ENCODE measurements at places on chromosomes 5 and 9.

DNA sequence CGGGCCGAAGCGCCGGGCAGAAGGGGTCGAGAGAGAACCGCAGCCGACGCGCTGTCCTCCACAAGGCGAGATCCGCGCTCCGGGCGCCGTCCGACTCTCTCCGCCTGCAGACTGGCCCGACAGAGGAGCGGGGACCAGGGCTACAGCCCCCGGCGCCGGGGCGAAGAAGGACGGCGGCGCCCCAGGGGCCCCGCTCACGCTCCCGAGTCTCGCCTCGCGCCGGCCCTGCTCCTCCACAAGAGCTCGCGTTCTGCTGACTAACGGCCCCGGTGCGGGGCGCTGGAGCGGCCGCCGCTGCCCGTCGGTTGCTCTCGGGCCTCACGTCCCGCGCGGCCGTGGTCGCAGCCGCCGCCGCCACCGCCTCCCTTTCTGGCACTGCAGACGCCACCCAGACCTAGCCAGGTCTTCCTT is 338 bp downstream of the ABHD17B start:
- H3K27me3 ChIP-seq = no peaks in the 10 kb centered on the region
- DNase-seq = no peak
- H3K36me3 ChIP-seq = no peaks in the 10 kb centered on the region
- peak overlapping the region; percentile 87 for H3K4me3 ChIP-seq
- peak overlapping the region; percentile 51 for H3K27ac ChIP-seq

DNA sequence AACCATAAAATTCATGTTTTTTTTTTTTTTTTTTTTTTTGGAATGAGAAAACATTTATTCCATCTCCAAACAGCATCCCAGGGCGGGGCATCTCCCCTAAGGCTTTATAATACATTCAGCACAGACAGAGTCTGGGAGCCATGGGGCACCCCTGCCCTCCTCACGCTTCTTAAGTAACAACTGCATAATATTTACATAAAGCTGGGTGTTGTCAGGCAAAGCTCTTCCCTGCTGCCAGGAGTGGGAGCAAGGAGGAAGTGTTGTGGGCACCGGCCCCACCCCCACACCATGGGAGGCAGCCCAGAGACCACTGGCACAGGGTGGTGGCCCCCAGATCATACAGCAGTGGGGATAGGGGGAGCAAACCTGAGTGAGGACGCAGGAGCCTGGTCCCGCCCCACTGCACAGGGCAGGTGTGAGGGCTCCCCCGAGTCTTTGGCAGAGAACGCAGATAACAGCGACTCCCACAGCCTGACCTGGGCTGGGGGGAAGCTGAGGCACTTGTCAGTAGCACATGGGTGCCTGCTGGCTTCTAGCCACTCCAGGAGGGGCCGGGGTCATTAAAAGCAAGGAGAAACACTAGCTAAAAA is 86.1 kb upstream of the CEP78 start:
- H3K27ac ChIP-seq = no peak overlapping the region
- H3K4me1 ChIP-seq = no peaks in the 10 kb centered on the region
- no peak overlapping the region for H3K4me3 ChIP-seq
- no peaks in the 10 kb centered on the region for H3K36me3 ChIP-seq
- no peaks in the 10 kb centered on the region for H3K27me3 ChIP-seq

GRCh38 chr5:34415559-34416198 is 240.4 kb upstream of the RAI14 start:
- no peak for DNase-seq
- H3K36me3 ChIP-seq = no peaks in the 10 kb centered on the region
- peaks cover 27% of the 10 kb centered on the region for H3K4me1 ChIP-seq
- H3K27me3 ChIP-seq = no peaks in the 10 kb centered on the region

- peak; percentile 37 for DNase-seq
- no peaks in the 10 kb centered on the region for H3K27me3 ChIP-seq
- no peak overlapping the region for H3K27ac ChIP-seq
- no peak overlapping the region for H3K4me3 ChIP-seq
- H3K4me1 ChIP-seq = peaks cover 44% of the 10 kb centered on the region
These were observed 41.3 kb downstream of the ZNF366 start for GRCh38 chr5:72465601-72466563.

DNA sequence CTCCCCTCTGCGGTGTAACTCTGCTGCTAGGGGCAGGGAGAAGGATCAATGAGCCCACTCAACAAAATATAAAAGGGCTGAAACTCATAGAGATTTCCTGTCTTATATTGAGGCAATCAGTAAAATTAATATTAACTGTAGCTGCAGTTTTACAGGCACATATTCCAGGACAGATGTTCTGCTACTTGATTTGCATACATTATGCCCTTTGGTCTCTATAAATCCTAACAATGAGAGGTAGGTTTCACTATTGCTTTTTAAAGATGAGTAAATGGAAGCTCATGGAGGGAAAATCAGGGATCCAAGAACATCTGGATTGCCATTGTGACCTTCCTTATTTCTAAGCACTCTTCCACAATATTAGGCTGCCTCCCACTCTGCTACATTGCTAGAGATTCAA is 23.5 kb upstream of the TRIM32 start:
- H3K27ac ChIP-seq = no peak overlapping the region
- no peak overlapping the region for H3K4me3 ChIP-seq
- no peak for DNase-seq

GRCh38 chr9:90808890-90809685 is 7.5 kb downstream of the SYK start:
- no peak overlapping the region for H3K27ac ChIP-seq
- peaks cover 13% of the 10 kb centered on the region for H3K4me1 ChIP-seq
- DNase-seq = no peak
- H3K27me3 ChIP-seq = no peaks in the 10 kb centered on the region
- no peak overlapping the region for H3K4me3 ChIP-seq

GRCh38 chr5:141777711-141778110 is 95.7 kb upstream of the ARAP3 start:
- no peak overlapping the region for H3K4me3 ChIP-seq
- DNase-seq = no peak
- no peak overlapping the region for H3K27ac ChIP-seq
- no peaks in the 10 kb centered on the region for H3K36me3 ChIP-seq

DNA sequence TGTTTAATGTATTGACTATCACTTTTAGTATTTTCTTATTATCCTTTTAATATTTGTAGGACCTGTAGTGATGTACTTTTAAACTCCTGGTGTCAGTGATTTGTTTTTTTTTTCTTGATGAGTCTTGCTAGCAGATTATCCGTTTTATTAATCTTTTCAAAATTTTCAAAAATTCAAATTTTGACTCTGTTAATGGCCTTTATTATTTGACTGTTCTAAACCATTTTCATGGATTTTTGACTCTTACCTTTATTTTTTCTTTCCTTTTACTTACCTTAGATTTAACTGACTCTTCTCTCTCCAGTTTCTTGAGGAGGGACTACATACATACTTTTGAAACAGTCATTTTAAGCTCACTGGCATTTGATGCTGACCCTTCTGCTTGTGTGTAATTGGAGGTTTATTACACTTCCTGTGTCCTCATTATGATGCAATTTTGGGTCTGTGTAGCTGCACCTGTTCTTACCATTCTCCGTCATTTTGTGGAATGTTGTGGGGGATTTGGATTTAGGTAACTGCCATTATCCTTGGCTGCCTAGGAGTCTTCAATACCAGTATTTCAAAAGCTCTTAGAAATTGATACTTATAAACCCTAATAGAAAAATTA is 32.0 kb upstream of the EXOC3 start:
- H3K4me1 ChIP-seq = peaks cover 12% of the 10 kb centered on the region
- H3K27me3 ChIP-seq = no peaks in the 10 kb centered on the region
- H3K27ac ChIP-seq = no peak overlapping the region

GRCh38 chr9:104351726-104352125 is 152.3 kb upstream of the OR13F1 start:
- no peak overlapping the region for H3K4me3 ChIP-seq
- H3K36me3 ChIP-seq = no peaks in the 10 kb centered on the region
- no peaks in the 10 kb centered on the region for H3K27me3 ChIP-seq
- H3K27ac ChIP-seq = no peak overlapping the region
- no peak for DNase-seq

GRCh38 chr5:154465169-154465568 is 12.9 kb downstream of the HAND1 start:
- no peaks in the 10 kb centered on the region for H3K36me3 ChIP-seq
- H3K4me3 ChIP-seq = no peak overlapping the region

GRCh38 chr9:136179761-136180160 is 25.2 kb downstream of the LHX3 start:
- H3K36me3 ChIP-seq = no peaks in the 10 kb centered on the region
- DNase-seq = no peak
- H3K4me3 ChIP-seq = no peak overlapping the region

GRCh38 chr5:18074961-18075360 is 440.7 kb downstream of the TAF11L14 start:
- H3K36me3 ChIP-seq = no peaks in the 10 kb centered on the region
- H3K27ac ChIP-seq = no peak overlapping the region
- DNase-seq = no peak
- H3K27me3 ChIP-seq = no peaks in the 10 kb centered on the region
- no peak overlapping the region for H3K4me3 ChIP-seq

DNA sequence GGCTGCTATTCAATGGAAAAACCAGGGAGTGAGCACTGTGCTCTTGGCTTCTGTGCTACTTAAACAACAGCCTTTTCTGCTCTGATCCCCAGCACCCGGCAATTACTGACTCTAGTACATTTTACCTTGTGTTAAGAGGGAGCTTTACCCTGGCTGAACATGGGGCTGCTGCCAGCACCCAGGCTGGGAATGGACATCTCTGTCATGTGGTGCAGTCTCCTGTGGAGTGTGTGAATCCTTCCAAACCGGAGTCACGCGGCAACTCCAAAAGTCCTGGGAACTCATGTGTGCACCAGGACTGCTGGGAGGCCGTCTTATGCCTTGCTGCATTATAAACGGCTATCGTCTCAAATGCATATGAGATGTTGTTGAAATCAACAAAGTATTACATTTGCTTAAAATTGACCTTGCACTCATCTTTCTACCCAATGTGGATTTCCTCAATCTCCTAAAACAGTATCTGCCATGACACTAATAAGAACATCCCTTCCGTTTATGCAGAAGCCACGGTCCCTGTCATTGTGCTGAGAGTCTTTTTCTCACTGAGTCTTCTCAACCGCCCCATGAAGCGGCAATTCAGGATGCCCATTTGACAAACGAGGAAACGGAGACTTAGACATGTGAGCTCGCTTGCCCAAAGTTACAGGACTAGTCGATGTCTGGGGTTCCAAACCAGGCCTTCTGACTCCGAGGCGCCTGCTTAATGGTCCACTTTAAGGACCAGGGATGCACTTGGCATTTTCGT is 884 bp upstream of the GSN start:
- no peak for DNase-seq
- H3K4me3 ChIP-seq = peak overlapping the region; percentile 81
- peaks cover 24% of the 10 kb centered on the region for H3K4me1 ChIP-seq
- no peaks in the 10 kb centered on the region for H3K27me3 ChIP-seq

DNA sequence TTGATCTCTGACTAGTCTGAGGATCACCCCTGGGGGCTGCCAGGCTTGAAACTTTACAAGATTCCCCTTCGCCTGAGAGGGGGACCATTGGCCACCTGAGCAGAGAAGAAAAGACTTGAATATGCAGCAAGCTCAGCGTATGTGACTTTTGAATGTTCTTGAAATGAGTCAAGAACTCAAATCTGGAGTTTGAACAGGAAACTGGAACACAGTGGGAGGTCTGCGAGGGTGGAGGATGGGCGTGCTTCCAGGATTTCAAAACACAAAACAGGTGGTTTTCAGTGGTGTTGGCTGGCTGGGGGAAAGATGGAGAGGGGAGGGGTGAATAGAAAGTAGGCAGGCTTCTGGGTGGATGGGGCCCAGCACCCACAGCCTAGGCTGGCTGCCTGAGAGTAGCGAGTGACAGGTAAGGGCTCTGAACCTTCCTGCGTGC is 40.6 kb downstream of the TMEM174 start:
- H3K27ac ChIP-seq = no peak overlapping the region
- H3K4me1 ChIP-seq = no peaks in the 10 kb centered on the region
- H3K27me3 ChIP-seq = no peaks in the 10 kb centered on the region
- peak; percentile 11 for DNase-seq

DNA sequence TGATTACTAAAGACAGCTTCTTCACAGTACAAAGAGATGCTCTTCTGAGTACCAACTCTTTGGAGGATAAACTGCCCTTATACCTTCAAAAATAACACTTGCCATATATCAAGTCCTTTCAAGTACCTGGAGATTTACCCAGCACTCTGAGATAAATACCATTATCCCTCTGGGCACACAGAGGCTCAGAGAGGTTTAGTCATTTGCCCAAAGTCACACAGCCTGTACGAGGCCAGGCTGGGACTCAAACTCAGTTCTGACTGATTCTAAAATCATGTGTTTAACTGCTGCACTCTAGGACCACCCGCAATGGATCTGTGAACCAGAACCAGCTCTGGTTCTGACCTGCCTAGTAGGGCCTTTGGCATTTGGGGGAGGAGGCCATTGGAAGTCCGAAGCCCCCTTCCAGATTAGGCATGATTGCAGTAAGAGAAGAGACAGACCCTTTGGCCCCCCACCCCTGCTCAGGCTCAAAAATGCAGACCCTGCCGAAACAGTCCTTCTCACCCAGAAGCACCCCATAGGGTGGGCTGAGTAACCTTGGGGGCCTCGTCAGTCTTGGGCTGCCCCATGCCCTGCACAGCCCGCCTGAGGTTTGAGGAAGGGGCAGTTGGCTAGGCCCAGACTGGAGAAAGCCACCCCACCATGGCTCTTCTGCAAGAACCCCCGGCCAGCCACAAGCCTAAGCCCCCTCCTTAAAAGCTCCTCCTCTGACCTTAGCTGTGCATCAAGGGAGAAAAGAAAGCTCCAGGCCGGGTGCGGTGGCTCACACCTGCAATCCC is 32.8 kb upstream of the IL17B start:
- no peak overlapping the region for H3K4me3 ChIP-seq
- H3K27ac ChIP-seq = no peak overlapping the region
- no peaks in the 10 kb centered on the region for H3K4me1 ChIP-seq
- DNase-seq = no peak

- H3K36me3 ChIP-seq = no peaks in the 10 kb centered on the region
- DNase-seq = no peak
- H3K4me1 ChIP-seq = no peaks in the 10 kb centered on the region
- no peak overlapping the region for H3K27ac ChIP-seq
- no peak overlapping the region for H3K4me3 ChIP-seq
These were observed 177.3 kb upstream of the RAD23B start for GRCh38 chr9:107105784-107106183.

DNA sequence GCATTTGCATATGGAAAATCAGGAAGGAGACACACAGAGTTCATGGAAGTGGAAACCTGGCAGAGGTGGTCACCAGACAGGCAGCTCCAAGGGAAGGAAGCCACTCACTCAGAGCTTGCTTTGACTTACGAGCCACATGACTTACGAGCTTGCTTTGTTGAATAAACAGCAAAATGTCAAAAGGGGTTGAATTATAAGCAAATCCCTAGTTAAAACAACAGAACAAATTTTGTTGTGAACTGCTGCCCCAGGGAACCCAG is 164.3 kb downstream of the SYK start:
- no peaks in the 10 kb centered on the region for H3K27me3 ChIP-seq
- no peak overlapping the region for H3K4me3 ChIP-seq
- DNase-seq = peak; percentile 4
- H3K27ac ChIP-seq = no peak overlapping the region
- no peaks in the 10 kb centered on the region for H3K36me3 ChIP-seq
- peaks cover 27% of the 10 kb centered on the region for H3K4me1 ChIP-seq

DNA sequence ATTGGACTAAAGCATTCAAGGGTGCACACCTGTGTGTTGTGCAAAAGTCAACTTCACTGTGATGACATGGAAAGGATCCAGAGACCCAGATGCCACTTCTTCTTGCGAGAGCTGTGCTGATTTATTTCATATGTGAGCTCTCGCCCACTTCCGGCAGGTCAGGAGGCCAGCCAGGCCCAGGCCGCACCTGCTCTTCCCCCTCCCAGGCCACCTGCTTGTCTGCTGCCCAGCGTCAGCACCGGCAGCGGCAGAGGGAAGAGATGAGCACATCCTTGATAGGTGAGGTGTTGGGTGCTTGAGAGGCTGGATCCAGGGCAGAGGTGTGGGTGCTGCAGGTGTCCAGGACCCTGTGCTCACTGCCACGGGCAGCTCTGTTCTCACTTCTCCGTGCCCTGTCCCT is 242.9 kb downstream of the FANCC start:
- no peak overlapping the region for H3K4me3 ChIP-seq
- no peak overlapping the region for H3K27ac ChIP-seq
- H3K4me1 ChIP-seq = no peaks in the 10 kb centered on the region
- H3K36me3 ChIP-seq = no peaks in the 10 kb centered on the region
